ENCODE measurements at places on chromosomes 1 and 21.

DNA sequence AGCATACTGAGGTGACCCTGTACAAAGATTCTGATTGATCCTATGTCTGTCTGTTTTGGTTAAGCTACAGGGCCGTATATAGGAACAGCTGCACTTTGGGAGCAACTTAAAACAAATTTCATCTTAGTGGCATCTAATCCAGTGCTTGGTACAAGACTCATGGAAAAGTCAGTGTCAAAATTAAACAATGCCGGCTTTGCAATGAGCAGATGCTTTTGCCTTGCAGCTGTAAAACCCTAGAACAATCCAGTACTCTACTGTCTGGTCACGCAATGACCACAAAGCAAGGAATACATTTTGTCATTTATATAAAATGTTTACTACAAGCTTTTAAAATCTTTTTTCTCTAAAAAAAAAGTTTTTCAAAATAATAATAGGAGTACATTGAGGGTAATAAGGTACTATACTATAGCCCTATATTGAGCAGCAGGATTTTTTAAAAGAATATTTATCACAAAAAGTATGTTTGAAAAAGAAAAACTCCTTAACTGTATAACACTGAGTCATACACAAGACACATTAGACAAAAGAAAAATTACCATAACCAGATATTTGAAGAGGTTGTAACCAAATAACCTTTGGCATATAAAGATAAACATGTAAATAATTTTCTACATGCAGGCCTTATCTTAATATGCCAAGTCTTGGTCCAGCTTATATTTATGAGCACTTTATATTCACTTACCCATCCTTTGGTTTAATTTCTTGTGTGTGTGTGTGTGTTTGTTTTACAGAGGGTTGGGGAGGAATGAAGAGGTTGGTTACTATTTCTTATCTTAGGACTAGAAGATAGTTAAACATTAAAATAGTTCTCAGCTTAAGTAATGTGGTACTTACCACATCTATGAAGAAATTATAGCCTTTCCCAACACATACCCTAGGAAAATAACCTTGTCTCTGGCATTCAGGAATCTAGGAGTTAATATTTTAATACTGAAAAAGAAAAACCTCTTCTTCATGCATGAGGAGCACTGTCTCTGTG is 262.3 kb downstream of the FAF1 start:
- DNase-seq, result no peak

DNA sequence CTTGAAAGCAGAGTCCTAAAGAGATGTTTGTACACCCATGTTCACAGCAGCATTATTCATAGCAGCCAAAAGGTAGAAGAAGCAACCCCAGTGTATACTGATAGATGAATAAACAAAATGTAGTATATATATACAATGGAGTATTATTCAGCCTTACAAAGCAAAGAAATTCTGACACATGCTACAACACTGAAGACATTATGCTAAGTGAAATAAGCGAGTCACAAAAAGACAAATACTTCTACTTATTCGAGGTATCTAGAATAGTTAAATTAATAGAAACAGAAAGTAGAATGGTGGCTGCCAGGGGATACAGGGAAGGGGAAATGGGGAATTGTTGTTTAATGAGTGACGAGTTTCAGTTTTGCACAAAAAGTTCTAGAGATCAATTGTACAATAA is 23.5 kb downstream of the COP1 start:
- no peak for DNase-seq

DNA sequence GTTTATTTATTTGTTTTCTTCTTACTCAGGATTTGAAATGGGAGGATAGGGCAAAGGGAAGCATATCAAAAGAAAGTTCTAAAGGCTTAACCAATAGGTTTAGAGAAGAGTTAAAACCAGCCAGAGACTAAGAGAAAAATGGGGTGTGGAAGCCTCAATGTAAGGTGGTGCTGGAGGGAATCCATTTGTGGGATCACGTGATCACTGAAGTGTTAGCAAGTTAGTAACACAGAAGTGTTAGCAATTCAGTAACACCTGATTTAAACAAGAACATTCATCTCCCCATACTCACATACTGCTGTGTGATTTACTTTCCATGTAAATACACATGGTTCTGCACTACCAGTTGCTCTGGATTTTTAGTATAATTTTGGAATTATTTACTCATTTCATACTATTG is 451.2 kb downstream of the DISC1 start:
- DNase-seq, result no peak

GRCh38 chr1:10755970-10756521 is 40.4 kb downstream of the CASZ1 start:
- DNase-seq, result peak; percentile 26

DNA sequence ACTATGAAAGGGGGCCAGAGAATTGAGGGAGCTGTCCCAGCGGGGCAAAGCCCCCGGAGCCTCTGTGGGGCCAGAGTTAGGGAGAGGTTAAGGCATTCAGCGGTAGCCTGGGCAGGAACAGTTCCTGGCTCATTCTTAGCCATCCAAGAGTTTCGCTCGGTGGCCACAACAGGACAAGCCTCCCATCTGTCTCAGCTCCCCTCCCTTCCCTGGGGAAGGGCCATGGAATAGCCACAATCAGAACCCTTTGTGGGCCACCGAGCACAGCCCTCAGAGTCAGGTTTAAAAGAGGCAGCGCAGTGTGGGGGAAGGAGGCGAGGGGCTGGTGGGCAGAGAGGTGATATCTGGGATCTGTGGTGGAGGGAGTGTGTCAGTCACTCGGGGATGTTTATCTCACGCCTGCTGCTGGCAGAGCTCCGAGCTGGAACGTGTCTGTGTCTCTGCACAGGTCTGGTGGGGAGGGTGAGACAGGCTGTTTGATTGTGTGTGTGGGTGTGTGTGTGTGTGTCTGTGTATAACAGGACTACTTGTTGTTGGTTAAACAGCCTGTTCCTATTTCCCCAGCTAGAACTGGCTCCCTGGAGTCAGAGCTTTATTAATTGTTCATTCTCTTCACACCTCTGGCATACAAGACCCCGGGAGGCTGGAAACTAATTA is 49.6 kb upstream of the GOLT1A start:
- DNase-seq, result no peak

GRCh38 chr1:26828411-26828991 is 2.0 kb downstream of the ZDHHC18 start:
- no peak for DNase-seq

GRCh38 chr21:46027851-46028493 is 46.4 kb downstream of the COL6A1 start:
- DNase-seq, result no peak

- no peak for DNase-seq
These were observed 32.6 kb upstream of the BTG2 start for GRCh38 chr1:203272633-203273205.

GRCh38 chr1:244204004-244204403 is 152.9 kb downstream of the ZBTB18 start:
- no peak for DNase-seq

- DNase-seq, result no peak
These were observed 33.1 kb upstream of the EXOSC10 start for GRCh38 chr1:11132563-11133293.

- no peak for DNase-seq
These were observed 32.0 kb downstream of the CCSAP start for GRCh38 chr1:229310833-229311232.

DNA sequence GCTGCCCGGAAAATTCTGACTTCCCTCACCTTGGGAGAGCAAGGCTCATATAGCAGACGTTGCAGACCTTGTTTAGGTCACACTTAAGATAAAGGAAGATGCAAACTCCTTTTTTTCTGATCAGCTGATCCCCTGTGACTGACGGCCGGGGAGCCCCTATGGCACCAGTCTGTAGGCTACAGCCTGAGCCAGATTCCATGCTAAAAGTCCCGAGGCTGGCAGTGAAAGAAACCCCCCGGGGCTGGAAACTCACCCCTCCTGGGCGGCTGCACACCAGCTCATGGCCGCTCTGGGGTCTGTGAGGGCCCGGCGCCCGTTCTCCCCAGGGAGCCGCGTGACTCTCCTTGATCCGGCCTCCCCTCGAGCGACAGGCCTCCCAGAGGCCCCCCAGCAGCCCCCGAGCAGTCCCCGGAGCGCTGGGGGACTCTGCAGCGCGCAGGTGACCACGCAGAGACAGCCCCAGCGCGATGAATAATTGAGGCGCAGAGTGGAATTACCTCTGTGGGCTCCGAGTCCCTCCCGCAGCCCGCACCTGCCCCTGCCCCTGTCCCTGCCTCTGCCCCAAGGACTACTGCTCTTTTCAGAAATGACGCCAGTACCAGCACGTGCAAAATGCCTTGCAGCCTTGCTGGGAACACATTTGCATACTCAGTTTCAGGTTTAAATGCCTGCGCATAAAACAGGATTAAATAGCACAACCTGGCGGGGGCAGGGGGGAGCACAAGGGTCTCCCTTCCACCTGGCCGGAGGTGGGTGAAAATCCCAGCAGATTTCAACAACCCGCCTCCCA is 62.6 kb upstream of the CLDN14 start:
- no peak for DNase-seq

DNA sequence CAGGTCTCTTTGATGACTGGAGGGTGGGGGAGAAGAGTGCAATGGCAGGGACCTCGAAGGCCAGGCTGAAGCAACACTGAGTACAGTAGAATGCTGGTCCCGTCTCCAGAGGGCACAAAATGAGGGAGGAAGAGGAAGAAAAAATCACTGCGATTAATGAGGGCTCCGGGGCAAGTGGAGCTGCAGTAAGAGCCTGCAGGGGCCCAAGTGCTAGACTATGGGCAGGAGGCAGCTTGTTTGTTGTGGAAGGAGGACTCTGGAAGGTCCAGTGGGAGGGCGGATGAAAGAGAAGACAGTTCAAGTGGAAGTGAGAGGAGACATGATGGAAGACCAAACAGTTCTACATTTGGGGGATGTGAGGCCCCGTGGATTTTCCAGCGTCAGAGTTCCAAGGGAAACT is 17.4 kb downstream of the TMCC2 start:
- DNase-seq, result no peak

DNA sequence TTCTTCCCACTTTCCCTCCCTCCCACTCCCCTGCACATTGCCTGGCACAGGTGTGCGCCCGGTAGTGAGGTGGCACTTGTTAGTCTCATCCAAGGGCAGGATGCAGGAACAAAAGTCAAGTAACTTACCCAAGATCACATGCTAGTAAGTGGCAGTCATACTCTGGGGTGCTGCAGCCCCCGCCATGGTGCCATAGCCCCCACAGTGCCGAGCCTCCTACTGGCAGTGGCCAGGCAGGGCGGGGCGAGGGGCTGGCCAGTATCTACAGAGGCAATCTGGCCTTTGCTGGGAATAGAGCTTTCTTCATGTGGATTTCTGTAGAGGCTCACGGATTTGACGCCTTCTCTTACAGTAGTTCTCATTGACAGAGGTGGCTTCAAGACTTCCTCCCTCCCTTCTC is 26.9 kb downstream of the H6PD start:
- DNase-seq, result no peak

GRCh38 chr1:30161953-30162352 is 561.4 kb downstream of the MATN1 start:
- no peak for DNase-seq

DNA sequence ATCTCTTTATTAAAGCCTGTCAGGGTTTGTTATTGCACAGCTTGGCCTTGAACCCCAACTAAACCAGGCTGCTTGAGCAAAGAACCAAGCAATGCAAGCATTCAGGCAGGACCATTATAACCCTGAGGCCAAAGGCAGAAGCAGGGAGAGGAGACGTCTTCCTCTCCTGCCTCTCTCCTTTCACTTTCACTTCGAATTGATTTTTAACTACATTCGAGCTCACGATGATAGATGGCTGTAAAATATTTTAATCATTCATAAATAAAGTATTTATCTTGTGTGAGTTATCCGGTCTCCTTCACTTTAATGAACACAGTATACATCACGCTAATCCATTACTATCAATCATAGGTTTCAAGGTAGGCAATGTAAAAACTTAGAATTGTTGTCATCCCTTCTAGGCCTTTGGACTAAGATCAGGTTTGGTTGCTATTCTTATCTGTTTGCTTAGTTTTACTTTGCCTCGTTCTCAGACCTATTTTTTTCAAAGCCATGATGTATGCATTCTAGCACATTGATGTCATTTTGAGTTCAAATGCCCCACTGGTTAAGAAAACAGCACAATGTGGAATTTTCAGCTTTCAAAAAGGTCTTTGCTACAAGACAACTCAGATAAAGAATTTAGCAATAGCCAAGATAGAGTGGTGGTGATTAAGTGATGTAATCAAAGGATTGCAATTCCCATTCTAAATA is 480.2 kb upstream of the RUNX1 start:
- no peak for DNase-seq

DNA sequence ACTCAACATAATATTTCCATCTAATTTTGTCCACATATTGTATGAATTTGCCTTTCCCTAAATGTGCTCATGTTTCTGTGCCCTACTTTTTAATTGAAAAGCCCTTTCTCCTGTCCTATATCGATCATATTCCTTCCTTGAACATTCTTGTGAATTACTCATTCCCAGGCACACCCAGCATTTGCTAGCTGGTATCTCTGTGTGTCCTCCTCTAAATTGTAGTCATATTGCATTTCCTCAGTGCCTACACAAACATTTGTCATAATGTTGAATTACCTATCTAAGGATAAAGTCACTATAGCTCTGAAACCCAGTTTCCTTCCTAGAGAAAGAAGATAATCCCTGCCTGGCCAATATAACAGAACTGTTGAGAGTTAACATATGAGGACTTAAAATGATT is 39.6 kb upstream of the TBX15 start:
- no peak for DNase-seq

DNA sequence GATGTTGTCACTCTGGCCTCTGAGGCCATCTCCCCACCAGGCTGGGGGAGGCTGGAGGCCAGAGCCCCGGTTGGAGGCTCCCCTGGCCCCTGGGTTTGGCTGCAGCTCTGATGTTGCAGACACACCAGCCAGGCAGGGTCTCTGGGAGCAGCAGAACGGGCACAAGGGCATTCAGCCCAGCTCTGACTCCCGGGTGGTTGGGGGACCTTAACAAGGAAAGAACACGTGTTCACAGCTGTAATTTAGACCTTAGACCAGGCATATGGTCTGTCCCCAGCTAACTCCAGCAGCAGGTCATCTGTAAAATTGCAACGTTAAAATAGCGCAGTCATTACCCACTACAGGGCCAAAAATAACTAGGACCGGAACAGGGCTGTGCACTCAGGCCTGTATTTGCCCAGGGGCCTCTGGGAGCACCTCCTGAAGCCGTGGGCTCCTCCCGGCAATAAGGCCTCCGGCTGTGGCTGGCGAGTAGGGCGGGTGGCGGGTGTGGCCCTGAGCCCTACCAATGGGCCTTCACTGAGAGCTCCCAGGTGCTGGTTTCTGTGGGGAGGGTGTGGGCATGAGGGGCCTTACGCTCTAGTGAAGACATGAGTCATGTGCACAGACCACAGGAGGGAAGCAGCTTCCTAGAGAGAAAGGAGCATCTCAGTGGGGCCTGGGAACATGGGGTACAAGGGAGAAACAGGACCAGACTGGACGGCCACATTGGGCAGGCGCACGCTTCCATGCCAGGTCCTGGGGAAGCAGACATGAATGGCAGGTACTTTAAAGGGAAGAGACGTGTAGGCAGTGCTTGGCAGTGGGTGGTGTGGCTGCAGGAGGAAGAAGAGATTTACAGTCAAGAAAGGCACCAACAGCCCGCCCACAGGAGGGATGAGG is 6.1 kb downstream of the LDLRAP1 start:
- peak; percentile 44 for DNase-seq

GRCh38 chr21:44384968-44385367 is 31.5 kb downstream of the TRPM2 start:
- no peak for DNase-seq

GRCh38 chr1:181296180-181296579 is 187.1 kb upstream of the CACNA1E start:
- no peak for DNase-seq

GRCh38 chr1:82090104-82090503 is 289.4 kb downstream of the ADGRL2 start:
- DNase-seq, result no peak

Measured in memory B cell (primary cell).